Kidney (tissue), 22 donors: ENCODE measurements at places on chromosomes 1 and 21. TPM values are rescaled to one million over a fixed set of nuclear protein-coding genes. Genes with fewer than 3 reads are reported as not detected.

- H3K36me3 ChIP-seq, result no peaks in the 10 kb centered on the region
- H3K4me1 ChIP-seq, result no peaks in the 10 kb centered on the region
- no peak overlapping the region for H3K27ac ChIP-seq
- no peak for DNase-seq
- no peaks in the 10 kb centered on the region for H3K27me3 ChIP-seq
These were observed 78.1 kb upstream of the DNAH14 start for GRCh38 chr1:224851210-224851847.

TSSK3 gene
- not detected for polyA plus RNA-seq

GRCh38 chr1:212315907-212316306, 30.7 kb downstream of the PPP2R5A start:
- H3K27ac ChIP-seq, result no peak overlapping the region
- no peak overlapping the region for H3K4me3 ChIP-seq
- H3K4me1 ChIP-seq, result no peaks in the 10 kb centered on the region
- no peaks in the 10 kb centered on the region for H3K36me3 ChIP-seq
- no peak for DNase-seq
- H3K27me3 ChIP-seq, result no peaks in the 10 kb centered on the region

- H3K27ac ChIP-seq, result no peak overlapping the region
- H3K4me1 ChIP-seq, result no peaks in the 10 kb centered on the region
- DNase-seq, result no peak
- no peaks in the 10 kb centered on the region for H3K27me3 ChIP-seq
- H3K4me3 ChIP-seq, result no peak overlapping the region
These were observed 20.1 kb upstream of the KLF18 start for GRCh38 chr1:44161546-44161945.

DNA sequence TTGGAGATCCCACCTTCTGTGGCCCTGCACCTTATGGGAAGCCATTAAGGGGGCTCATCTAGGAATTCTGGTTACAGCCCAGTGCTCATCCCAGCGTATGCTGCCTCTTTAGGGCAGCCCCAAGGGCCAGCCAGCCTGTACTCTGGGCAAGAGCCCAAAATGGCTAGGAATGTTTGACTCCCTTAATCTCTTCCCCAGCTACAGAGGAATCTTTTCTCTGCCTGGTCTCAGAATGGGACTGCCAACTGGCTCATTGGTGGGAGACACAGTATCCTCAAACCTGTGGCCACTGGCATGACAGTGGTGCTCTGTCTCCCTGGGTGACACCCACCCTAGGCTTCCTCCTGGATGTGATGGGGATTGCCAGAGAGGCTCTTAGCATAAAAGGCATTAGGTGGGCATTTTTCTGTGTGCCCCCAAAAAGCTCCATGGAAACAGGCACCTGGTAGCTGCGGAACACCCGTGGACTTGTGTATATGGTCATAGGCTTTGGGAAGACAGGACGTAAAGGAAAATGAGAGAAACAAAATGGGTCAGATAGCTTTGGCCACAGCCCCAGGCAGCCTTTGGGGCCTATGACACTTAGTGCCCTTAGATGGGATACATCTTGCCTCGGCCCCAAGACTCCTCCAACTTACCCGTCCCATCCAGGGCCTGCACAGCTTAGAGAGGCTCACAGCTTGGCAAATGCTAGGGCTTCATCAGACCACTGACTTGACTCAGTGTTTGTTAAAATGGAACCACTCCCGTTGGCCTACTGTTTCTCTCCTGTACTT, 6.9 kb downstream of the TMEM81 start:
- no peak overlapping the region for H3K27ac ChIP-seq
- no peaks in the 10 kb centered on the region for H3K36me3 ChIP-seq
- no peaks in the 10 kb centered on the region for H3K27me3 ChIP-seq

- H3K27me3 ChIP-seq, result no peaks in the 10 kb centered on the region
- no peak overlapping the region for H3K4me3 ChIP-seq
- peaks cover 17% of the 10 kb centered on the region for H3K4me1 ChIP-seq
- no peak overlapping the region for H3K27ac ChIP-seq
- H3K36me3 ChIP-seq, result no peaks in the 10 kb centered on the region
- no peak for DNase-seq
These were observed 72.7 kb downstream of the CAPZB start for GRCh38 chr1:19412654-19413053.

DNA sequence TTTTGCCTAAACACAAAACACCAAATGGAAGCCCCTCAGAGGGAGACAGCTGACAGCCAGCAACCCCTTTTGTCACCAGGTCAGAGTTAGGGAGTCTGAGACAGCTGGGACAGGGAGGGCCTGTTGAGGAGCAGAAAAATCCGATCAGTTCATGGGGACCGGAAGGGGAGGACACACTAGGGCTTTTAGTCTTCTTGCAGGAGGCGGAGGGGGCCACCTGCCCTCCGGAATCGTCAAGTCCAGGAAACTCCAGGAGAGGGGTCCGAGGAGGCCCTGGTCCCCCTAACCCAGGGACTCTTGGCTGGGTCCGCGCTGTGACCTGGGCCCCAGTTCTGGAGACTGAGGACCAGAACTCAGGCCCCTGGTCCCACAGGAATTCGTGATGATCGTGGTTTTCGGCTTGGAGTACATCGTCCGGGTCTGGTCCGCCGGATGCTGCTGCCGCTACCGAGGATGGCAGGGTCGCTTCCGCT, 34.2 kb downstream of the KCNQ4 start:
- H3K4me1 ChIP-seq, result no peaks in the 10 kb centered on the region
- no peaks in the 10 kb centered on the region for H3K36me3 ChIP-seq
- no peak for DNase-seq
- H3K27me3 ChIP-seq, result no peaks in the 10 kb centered on the region
- H3K4me3 ChIP-seq, result no peak overlapping the region

CD84 gene
- polyA plus RNA-seq, result 0.30 TPM
